T-helper 17 cell (primary cell): ENCODE measurements at places on chromosomes 7 and 10.

- DNase-seq = no peak
Observed at GRCh38 chr7:27148031-27148755, 619 bp upstream of the HOXA6 start.

DNA sequence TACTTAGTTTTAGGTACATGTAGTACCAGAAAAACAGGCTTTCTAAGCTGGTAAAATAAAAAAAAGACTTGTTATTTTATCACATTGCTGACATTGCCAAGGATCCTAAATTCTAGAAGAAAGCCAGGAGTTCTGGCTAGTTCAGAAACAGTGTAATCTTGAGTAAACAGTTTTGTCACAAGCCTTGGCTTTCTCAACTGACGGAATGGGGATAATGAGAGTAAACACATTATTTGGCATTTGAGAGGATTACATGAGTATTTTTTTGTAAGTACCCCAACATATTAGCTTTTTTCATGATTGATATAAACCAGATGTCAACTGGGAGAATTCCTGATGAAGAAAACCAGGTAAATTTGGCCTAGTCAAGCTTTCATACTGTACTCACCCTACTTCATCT is 269.8 kb downstream of the SORCS1 start:
- DNase-seq = no peak

DNA sequence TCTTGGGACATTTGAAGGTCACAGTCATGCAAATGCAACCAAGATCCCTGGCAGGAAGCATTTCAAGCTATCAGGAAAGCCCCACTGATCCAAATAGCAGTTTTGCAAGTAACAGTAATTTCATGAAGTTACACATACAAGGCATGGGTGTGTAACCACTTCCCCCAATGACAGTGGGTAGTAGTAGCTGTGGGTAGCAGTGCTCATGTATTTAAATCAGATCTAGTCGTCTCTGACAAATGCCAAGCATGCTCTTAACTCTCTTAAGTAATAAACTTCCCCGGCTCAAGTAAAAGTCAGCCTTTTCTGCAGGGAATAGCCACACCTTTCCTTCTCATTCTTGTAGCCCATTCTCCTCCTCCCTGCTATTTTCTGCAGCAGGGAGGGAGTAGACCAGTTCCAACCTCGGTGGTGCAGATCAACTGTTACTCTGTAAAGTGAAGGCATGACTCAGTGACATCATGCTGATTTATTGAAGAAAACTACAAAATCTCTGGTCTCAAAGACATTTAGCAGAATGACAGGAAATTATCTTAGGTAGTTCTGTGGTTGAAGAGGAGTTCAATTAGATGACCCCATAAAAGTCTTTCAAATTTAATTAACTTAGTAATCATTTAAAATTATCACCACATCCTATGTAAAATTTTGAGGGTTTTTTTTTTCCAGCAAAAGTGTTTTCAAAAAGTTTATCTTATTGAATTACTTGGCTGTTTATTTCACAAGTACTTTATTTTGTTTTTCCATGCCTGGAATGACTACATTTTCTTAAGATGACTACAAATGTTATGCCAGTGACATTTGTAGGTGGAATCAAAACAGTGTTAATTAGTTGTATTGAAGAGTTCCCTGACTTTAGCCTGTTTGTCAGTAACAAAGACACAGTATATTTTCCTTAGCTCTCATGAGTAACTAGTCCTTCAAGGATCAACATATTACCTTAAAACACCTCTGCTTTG is 568.3 kb downstream of the INHBA start:
- no peak for DNase-seq

DNA sequence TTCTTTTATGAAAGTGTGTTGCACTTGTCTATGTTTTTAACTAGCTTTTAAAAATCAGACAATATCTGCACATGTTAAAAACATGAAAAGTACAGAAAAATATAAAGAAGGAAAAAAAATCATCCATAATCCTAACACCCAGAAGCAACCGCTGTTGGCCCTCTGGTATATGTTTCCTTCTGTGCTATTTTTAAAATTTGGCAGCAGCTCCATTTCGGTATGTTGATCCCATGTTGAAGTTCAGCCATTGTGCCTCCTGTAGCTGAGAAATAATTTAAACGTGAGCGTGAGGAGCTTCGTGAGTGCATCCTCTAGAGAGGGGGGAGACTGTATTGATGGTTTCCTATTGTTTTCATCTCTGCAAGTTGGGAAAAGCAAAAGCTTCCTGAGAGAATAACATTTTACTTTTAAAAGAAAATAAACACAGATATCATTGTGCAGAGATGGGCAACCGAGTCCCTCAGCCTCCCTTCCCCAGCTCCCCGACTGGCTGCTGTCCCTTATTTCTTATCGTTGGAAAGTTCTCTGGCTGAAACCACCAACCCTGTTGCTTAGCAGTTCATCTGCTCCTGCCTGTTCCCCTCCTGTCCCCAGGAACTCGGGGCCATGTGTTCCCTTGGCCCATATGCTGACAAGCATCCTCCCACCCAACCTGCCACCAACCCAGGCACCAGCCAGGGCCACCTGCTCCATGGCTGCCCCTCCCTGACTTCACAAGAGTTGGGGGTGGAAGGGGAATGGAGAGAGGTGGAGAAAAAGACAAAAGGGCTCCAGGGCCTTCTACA is 499.1 kb upstream of the PODXL start:
- DNase-seq = no peak

DNA sequence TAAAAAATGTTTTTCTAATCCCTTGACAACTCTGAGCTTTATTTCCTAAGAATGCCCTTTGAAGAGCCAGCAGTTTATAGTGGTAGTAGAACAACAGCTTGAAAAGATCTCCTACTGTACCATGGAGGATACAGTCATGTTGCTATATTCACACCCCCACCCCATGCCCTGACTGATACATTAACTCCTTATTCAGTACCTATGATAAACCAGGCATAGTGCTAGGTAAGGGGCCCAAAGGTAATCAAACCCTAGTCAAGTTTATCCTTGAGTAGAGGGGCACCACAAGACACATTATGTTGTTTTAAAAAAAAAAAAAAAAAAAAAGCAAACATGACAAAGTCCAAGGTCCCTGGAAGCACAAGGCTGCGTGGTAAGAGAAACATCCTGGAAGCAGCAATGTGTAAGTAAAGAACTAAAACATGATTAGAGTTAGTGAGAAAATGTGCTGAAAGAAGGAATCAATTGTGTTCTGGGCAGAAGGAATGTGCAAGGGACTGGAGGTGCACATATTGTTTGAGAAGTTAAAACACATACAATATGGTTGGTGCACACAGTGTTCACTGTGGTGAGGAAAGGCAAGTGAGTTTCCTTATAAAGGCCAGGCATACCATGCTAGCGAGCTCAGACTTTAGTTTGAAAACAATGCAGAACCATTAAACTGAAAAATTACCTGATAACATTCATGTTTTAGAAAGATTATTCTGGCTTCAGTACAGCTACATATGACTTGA is 51.2 kb downstream of the PDE1C start:
- DNase-seq = no peak

DNA sequence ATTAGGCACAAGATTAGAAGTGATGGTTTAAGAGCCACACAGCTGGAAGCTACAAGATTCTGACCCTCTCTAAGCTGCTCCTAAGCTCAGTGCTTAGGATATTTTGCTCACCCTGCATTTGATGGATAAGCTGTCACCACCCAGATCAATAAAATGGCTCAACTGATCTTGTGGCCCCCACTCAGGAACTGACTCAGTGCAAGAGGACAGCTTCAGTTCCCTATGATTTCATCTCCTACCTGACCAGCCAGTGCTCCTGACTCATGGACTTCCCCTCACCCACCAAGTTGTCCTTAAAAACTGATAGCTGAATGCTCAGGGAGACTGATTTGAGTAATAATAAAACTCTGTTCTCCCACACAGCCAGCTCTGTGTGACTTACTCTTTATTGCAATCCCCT is 833.8 kb downstream of the GRID1 start:
- DNase-seq = no peak
